ENCODE measurements at places on chromosomes 3 and 15.

GRCh38 chr3:149816311-149816710 lies 3.3 kb downstream of the RNF13 start:
- no peak for DNase-seq

DNA sequence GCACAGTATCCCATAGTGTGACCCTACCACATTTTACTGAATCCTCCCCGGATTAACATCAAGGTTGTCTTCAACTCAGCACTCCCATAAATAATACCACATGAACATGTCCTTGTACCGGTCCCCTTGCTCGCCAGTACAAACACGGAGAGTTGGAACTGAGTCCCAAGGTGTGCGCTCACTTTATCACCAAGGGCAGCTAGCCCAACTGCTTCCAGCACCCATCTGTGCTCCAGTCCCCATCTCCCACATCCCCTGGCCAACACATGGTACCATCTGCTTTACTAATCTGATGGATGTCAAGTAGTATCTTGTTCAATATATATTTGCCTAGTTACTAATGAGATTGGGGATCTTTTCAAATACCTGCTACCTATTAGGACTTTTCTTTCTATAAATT lies 64.7 kb downstream of the ISG20 start:
- DNase-seq: no peak

DNA sequence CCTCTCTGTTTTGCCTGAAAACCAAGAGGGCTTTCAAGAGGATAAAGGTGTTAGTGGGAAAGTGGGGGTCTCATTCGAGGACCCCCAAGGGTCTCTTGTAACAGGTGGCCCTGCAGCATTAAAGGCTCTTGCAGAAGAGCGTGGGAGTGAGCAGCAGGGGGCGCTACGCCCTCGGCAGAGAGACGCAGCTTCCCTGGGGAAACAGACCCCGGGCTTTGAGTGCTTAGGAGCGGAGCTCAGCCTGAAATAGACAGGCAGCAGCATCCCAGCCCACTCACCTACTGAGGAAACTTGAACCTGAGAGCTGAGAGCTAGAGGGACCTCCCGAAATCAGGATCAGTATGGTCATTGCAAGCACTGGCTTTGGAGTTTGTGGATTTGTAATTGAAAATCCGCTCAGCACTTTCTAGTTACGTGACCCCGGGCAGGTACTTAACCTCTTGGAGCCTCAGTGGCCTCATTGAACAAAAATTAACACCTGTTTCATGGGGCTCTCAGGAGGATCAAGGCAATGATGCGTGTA lies 25.7 kb downstream of the RPLP1 start:
- DNase-seq: no peak

GRCh38 chr3:102148598-102149337 lies 286.0 kb upstream of the ZPLD1 start:
- no peak for DNase-seq

GRCh38 chr15:76286271-76286879 lies 24.9 kb downstream of the ETFA start:
- no peak for DNase-seq

GRCh38 chr15:57384816-57385215 lies 8.5 kb downstream of the CGNL1 start:
- no peak for DNase-seq

DNA sequence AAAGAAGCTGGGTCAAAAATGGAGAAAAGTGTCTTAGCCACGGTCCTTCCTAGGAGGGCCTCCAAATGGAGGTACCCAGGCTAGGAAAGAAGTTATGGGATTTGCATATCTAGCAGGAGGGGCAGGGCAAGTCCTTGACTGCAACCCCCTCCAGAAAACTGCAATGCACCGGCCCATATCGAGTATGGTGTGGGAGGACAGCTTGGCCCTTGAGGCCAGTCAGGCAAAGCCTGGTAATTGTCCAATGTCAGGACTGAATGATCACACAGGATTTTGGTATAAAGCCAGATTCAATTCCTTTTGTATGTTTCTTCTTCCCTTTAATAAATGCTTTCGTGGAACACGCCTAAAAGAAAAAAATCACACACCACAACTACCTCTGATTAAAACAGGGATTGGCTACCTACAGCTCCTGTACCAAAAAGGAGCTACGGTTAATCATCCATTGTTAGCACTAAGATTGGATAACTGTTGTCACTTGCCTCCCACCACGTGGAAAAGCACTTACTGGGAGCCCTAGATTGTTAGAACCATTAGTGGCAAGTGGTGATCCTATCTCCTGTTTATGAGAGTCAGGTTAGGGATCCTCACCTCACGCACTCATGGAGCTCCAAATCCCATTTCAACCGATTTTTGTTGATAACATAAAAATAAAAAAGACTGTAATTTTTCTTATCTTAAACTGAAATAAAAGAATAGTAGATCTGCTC lies 1.2 kb downstream of the ZNF770 start:
- DNase-seq: no peak

DNA sequence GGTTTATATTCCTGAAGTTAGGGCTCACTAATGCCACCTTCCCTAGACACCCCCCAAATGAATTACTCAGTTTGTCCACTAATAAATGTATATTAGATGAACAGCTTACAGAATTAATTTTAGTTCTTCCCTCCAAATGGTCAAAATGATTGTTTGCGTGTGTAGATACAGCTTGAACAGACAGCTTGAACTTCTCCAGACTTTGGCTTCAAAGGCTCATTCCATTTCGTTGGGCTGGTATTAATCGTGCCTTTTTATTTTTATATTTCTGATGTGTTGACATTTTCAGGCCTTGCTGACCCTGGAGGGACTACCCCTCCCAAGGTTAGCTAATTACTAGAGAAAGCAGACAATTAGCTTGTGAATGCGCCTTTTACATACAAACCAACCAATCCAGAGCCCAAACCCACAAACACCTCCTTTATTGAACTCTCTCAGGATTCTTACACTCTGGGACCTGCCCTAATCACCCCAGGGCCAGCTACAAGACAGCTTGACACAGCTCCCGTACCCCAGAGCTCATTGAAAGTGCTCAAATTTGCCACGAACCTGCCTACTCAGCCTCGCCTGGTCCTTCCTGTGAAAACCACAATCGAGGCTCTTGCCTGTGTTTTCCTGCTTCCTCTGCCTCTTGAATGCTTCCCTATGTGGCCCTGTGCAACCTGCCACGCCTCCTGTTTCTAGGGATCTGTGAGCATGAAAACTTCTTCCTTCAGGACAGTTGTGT lies 40.3 kb downstream of the RPL22L1 start:
- DNase-seq: no peak

DNA sequence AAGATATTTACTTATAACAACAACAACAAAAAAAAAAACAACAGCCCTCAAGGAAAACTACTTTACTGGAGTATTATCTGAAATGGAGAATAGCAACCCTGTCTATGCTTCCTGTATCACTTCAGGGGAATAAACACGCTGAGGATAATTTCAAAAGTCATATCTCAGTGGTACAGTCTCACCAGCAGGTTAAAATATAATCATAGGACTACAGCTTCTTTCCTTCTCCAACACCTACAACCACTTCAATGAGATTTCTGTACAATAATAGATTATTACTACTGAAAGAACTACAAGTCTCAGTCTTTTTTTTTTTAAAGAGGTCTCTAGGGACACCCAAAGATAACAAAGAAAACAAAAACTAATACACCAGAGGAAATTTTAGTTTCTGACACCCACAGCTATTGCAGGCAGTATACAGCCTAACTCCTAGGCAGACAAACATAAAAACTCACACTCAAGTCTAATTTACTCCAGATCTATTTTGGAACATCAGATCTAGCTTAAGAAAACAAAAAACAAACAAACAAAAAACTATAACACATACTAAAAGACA lies 268.2 kb downstream of the BCHE start:
- no peak for DNase-seq

DNA sequence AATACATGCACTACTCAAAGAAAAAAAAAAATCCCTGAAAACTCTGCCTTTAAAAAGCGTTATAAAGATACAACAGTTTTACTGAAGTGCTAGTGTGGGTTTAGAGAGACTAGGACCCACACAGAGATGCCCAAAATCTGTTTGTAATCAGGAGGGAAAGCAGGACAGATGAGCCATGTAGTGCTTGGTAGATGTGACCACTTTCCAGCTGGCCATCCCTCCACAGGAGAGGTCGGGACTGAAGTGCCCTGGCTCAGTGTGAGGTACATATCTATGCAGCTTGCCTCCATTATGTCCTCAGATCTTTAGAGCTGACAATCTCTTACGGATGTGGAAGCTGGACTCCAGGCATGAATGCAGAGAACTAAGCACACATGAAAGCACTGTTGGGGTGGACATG lies 57.5 kb upstream of the NANOGP8 start:
- DNase-seq: no peak

GRCh38 chr3:56125358-56126005 lies 342.8 kb downstream of the ERC2 start:
- DNase-seq: no peak

DNA sequence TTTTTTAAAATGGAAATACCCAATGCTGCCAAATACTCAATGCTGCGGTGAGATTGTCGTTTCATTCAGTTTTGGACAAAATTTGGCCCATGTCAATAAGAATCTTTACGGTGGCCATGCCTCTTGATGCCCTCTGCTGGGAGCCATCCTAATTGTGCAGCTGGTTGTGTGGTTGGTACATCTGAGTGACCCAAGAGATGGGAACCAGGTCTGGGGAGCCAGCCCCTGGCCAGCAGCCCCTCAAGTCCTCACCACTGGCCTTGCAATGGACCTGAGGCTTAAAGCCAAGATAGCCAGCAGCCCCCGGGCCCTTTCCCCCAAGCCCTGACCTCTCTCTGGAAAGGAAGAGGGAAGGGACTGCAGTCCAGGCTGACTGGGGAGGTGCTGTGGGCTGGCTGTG lies 36.4 kb upstream of the ESYT3 start:
- DNase-seq: no peak

- DNase-seq: no peak
These were observed 628.1 kb downstream of the IGSF11 start for GRCh38 chr3:118406562-118406961.

DNA sequence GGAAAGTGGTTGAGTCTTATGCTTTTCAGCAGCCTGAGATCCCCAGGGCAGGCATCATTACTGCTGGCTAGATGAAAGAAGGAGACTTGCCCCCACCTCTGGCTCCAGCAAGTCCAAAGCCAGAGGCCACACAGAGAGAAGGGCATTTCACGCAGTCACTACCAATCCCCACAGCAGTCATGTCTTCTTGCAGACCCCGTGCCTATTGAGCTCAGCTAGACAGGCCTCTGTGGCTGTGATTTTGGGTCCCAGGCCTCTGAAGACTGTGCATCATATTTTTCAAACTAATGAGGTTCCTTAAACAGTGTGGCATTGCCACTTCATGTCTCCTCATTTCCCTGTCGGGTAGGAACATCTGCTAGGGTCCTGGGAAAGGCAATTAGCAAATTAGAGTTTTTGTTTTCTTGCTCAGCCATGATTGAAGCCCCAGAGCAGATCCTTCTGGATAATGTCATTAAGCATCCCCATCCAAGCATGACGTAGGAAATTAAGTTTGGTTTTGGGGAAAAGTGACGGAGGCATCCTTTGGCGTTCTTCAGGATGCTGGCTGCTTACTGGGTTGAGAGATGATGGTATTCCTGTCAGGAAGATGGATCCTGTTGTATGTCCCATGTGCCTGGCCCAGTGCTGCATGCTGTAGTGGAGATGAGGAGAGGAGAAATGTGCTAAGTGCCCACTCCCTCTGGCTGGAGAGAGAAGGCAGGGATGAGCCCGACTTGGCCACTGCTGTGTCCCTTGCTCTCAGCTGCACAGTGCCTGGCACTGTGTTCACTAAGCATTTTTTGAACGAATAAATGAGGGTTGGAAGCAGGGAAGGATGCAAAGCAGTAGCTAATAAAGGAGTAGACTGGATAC lies 7.0 kb downstream of the SPSB4 start:
- DNase-seq: no peak

- no peak for DNase-seq
These were observed 65.9 kb downstream of the GPR176 start for GRCh38 chr15:39854161-39854560.

- no peak for DNase-seq
These were observed 185.9 kb upstream of the ZBTB20 start for GRCh38 chr3:115332998-115333397.

DNA sequence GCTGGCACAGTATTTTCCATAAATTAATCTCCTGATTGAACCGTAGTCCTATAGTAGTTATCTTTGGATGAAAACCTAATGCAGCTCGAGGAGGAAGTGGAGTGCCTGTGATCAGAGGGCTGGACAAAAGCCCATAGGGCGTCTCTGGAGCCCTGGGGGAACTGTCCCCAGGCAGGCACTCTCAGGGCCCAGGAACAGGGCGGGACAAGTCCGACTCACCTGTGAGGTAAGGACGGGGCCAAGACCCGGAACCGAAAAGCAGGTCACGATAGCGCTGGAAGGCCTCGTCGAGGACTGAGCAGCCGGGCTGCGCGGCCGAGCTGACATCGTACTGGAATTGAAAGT lies 341 bp downstream of the HEXA start:
- DNase-seq: no peak

- DNase-seq: no peak
These were observed 52.7 kb downstream of the CAPN7 start for GRCh38 chr3:15258720-15259119.

DNA sequence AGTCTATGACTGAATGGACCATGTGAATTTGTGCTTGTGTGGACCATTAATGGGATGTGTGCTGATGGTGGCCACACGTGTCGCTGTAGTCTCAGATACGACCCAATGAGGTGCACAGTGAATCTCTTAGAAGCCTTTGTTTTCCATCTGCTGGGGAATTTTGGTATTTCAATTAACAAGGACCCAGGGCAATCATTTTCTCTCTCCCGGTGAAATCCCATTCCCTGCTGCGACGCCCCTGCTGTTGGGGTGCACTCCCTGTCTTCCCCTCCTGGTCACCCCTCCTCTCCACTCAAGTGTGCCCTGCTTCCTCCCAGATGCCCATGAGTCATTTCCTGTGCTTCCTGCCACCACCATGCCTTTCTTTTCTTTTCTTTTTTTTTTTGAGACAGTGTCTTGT lies 32.7 kb downstream of the EBLN2 start:
- no peak for DNase-seq

- no peak for DNase-seq
These were observed 20.6 kb downstream of the NCK1 start for GRCh38 chr3:136882571-136882970.

DNA sequence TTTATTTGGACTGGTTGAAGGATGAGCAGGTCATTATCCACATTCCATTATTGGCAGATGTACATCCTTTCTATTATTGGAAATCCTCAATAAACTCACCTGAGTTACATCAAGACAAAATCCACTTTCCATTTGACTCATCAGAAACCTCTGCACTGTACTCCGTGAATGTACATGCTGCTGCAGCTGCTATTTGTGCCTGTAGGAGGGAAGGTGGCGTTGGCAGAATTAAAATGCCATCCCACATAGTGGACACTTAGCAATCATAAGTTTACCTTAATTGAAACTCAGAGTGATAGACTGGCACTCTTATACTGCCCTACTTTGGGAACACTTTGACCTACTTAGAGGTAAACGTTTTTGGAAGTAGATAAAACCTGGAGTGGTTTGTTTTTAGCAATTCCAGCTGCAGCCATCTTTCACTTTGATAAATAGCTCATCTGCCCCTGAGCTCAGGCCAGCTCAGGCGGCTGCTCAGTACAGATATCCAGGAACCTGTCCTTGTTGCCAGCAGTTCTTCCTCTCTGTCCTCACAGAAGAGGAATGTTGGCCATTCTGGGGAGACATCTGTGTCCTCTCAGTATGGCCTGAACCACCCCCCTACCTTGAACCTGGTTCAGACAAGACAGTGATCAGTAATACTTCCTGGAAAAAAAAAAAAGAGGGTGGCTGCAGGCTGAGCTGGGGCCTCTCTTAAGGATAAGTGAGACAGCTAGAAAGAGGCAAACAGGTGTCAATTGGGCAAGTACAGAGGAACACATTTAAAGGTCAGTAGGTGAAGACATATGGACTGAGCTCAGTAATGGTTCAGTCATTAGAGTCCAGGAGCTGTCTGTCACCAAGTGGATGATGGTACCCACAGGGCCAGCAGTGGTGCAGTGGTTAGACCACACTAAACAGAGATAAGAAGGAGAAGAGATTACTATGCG lies 153.4 kb upstream of the UMPS start:
- DNase-seq: no peak
